NCI-H524 treated with DMSO at 0.1 percent for 48 hours (cell line): ENCODE measurements at places on chromosomes 4 and X.

GRCh38 chrX:151984328-151984727, 9.9 kb upstream of the GABRE start:
- DNase-seq: no peak

GRCh38 chr4:30600246-30601017, 119.7 kb upstream of the PCDH7 start:
- no peak for DNase-seq

- no peak for DNase-seq
Measured at GRCh38 chr4:80655662-80656061, 320.1 kb downstream of the CFAP299 start.

DNA sequence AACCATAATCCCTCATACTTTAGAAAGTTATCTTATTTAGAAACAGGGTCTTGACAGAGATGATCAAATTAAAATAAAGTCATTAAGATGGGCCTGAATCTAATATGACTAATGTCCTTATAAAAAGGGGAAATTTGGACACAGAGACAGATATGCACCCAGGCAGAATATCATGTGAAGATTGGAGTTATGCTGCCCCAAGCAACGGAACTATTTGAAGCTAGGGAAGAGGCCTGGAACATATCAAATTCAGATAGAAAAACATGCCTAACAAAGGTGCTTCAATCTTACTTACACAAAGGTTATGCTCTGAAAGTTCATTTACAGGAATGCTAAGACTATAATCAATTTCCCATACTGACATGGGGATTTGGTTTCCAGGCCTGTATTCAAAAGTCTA, 112.7 kb upstream of the NAP1L5 start:
- DNase-seq: no peak

DNA sequence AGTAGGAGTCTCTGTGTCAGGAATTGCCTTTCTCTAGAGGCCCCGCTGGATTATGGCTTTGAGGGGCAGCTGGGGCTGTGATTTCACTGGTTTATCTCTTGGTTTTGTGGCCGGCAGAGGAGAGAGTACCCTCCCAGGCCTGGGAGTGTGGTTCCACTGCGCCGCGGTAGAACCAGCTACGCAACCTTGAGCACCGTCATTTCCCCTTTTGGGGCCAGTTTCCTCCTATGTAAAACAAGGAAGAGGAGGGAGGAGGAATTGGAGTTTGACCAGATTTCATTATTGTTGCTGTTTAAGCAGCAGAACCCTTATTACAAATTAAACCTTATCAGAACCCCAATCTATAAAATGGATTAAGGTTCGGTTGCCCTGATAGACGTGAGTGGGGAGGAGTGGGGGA, 4.4 kb downstream of the SOX3 start:
- DNase-seq: no peak

GRCh38 chrX:144586756-144587155, 660.5 kb upstream of the SPANXN1 start:
- DNase-seq: no peak

GRCh38 chrX:108397627-108398391, 40.4 kb downstream of the COL4A6 start:
- DNase-seq: no peak

GRCh38 chr4:96983830-96984229, 1143.9 kb downstream of the PDHA2 start:
- no peak for DNase-seq

DNA sequence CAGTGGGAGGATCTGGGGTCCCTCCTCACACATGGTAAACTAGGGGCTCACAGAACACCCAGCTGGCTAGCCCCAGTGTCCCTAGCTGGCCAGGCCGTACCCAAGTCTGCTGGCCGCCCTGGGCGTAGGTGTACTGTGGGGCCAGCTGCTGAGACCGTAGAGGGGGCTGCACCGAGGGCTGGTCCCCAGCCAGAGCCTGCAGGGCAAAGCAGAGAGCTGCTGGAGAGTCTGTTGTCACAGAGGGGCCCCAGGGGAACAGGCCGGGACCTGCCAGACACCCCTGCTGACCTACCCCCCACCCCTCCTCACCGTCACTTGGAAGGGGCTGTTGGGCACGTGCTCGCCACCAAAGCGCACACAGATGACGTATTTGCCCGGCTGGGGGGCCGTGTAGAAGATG, 19.9 kb downstream of the FLNA start:
- no peak for DNase-seq

- DNase-seq: no peak
Measured at GRCh38 chr4:170111085-170111484, 21.3 kb upstream of the AADAT start.

- DNase-seq: no peak
Measured at GRCh38 chr4:17809667-17810066, 890 bp downstream of the DCAF16 start.

DNA sequence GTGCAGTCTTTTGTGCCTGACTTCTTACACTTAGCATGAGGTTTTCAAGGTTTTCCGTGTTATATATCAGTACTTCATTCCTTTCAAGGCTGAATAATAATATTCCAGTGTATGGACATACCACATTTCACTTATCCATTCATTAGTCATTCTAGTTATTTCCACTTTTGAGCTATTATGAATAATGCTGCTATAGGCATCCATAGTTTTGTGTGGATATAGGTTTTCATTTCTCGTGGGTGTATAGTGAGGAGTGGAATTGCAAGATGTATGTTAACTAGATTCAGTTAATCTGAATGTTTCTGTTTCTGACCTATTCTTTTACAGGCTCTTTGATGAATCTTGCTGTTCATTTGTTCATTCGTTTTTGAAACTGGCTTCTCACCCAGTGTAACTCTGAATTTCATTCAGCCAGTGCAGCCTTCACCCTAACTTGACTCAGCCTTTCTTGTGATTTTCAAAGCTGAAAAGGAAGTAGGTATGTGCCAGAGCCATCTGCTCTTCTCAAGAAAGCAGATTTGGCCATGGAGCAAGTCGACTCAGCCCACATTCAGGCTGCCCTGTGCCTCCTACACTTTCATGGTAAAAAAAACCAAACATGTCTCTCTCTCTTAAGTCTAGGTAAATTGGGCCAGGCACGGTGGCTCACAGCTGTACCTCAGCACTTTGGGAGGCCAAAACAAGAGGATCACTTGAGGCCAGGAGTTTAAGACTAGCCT, 56.3 kb upstream of the NOCT start:
- no peak for DNase-seq

DNA sequence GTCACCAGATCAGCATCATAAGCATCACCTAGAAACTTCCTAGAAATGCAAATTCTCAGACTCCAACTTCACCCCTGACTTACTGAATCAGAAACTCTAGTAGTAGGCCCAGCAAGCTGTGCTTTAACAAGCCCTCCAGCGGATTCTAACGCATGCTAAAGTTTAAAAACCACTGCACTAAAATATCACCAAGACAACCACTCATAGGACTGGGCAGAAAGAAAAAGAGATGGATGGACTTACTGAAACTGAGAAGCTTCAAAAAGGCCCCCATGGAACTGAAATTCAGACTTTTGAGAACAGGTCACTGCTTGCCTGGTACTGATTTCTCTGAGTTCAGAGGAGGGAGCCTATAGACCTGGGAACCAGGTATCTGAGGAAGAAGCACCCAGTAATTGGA, 40.1 kb downstream of the FAM241A start:
- DNase-seq: no peak

DNA sequence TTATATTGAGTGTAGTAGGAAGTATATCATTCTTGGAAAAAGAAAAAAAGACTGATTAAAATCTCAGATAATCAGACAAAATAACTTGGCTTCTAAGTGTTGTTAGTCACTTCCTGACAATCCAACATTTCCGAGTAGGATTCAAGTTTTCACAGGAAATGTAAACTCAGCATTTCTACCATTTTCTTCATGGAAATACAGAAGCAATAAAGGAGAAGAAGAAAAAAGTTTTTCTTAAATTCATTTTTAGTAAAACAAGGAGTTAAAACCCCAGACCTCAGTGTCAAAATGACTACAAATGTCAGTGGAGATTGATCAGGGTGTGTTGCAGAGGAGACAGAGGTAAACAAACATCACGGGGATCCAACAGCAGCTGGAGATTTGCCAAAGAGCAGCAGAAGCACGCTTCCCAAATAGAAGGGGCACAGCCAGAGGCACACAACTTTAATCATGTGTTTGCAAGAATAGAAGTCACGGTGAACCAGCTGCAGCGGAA, 129.3 kb upstream of the FAM9B start:
- no peak for DNase-seq

- no peak for DNase-seq
Measured at GRCh38 chrX:77743720-77744119, 42.3 kb downstream of the ATRX start.

- no peak for DNase-seq
Measured at GRCh38 chr4:46250997-46251396, 127.1 kb upstream of the GABRG1 start.

DNA sequence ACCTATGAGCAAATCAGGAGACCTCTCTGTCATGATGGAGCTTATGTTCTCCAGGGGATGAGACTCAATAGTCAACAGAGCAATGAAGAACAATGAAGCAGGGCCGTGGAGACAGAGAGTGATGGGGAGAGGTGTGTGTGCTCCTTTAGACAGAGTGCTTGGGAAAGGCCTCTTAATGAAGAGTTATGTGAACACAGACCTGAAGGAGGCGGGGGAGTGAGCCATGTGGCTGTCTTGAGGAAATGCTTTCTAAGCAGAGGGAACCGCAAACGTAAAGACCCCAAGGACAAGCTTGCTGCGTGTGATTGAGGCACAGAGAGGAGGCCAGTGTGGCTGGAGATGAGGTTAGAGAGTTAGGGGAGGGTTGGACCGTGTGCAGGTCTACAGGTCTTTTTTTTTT, 53.1 kb downstream of the CHRNA9 start:
- no peak for DNase-seq

DNA sequence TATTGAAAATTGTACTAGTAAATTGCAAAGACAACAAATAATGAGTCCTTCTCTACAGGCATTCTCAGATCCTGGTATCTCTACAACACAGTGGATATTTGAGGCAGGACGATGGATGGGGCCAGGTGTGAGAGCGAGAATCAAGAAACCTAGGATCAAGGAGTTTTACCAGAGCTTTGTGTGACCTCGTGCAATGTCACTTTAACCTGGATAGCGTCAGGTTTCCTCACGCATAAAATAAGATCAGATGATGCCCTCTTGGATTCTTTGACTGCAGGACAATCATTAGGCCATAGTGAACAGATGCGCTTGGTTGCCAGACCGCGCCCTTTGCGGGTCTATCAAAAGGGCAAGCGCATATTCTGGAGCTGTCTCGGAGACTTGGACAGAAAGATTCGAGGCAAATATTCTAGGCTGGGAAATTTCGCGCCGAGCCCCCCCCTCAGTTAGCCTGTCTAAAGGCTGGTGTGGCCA, 66.6 kb downstream of the FBXO8 start:
- no peak for DNase-seq

GRCh38 chr4:93947286-93947685, 118.7 kb downstream of the ATOH1 start:
- DNase-seq: no peak

DNA sequence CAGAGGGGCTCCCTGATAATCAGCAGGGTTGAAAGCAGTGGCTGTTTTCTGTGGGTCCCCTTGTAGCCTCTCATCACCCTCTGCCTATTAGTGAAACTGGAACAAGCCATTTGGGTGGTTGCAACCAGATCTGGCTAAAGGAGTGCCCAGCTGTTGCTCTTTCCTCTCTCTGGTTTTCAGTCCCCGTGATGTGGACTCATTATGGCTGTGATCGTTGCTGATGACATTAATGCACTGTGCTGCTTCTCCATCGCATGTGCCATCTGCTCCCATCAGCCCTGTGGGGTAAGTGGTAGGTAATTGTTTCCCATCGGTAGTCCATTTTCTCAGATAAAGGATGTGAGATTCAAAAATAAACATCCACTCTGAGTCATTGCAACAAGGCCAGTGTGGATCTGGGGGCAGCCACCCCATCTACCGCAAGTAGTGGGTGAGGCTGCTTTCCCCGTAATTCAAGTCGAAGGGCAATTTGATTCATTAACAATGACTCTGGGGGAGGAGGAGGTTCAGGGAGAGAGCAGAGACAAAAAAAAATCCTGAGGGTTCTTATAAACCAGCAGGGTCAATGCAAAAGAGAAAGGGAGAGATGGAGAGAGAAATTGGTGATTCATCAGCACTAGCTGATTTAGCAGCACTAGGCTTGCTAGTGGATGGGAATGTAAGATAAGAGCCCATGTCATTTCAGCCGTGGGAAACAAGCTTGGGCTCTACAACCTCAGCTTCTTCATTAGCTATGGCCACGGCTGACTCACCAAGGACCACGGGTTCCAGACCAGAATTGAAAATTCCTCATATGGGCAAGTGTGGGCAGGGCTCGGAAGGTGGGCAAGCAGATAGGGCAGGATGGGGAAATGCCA, 357.8 kb downstream of the MID1IP1 start:
- DNase-seq: peak; percentile 94

DNA sequence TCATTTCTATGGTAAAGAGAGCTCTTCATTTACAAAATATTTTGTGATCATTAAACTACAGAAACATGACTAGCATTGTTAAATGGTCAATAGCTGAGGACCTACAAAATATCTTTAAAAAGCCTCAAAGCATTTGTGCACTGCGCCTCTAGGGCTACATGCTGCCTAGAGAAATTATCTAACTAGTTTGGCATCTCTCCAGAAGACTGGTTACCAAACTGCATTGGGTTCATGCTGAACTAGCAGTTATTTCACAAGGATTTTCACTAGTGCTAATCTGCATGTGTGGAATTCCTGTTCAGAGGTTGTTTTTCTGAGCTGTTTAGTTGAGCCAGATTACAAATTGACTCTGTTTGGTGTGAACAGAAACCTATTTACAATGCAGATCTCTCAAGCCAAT, 58.5 kb upstream of the PITX2 start:
- DNase-seq: no peak

- DNase-seq: peak; percentile 76
Measured at GRCh38 chr4:14184265-14184664, 556.7 kb upstream of the BOD1L1 start.

DNA sequence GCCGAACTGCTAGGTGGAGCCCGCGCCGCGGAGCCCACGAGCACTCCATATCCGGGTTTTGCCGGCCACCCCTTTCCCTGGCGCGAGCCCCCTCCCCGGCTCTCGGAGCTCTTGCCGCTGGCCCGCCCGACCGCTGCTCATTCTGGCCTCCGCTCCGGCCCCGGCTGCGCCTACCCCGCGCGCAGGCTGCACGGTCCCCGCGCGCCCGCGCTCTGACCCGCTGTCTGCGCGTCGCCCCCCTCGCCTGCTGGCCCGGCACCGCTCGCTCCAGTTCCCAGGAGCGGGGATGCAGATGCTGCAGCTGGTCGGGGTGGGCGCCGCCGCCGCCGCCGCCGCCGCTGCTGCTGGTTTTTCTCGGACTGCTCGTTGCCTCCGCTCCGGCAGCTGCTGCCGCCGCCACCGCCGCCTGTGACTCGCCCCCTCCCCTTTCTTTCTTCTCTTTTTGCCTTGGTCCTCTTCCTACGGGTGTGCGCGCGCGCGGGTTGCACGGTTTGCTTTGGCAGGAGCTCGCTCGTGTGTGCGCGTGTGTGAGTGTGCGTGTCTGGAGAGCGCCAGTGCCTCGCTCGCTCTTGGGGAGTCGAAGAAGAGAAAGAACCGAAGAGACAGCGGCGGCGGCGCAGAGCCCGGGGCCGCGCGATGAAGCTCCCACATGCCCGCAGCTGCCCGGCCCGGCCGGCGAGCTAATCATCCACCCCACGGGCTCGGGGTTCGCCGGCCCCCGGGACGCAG, at the start of gene ADGRL3:
Gene ADGRL3, plus strand, starts transcription at position 140 of the 729 bp plus-strand sequence.
- peak; percentile 37 for DNase-seq

GRCh38 chrX:133981924-133982323, 3.5 kb downstream of the GPC3 start:
- DNase-seq: no peak
